Renal cortex interstitium (tissue), 15 donors: ENCODE measurements at places on chromosomes 6 and 20.

GRCh38 chr6:150783813-150784212, 81.7 kb upstream of the MTHFD1L start:
- DNase-seq, result no peak

DNA sequence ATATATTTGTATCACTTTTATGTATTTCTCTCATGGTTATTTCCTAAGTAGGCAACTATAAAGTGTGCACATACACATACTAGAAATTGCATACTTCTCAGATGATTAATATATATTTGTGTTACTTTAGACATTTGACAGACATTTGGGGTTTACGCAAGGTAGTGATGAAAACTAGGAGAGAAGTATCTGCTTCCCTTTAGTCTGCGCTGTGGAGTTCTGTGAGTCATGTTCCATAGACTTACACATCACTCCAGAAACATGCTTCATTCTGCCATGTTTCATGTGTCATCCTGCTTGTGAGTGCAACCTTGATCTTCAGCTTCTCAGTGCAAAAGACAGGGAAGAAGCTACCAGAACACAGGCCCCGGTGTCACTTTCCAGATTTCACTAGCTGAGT, 200.7 kb upstream of the BMP2 start:
- DNase-seq, result no peak

GRCh38 chr6:117449549-117450439, 24.1 kb upstream of the ROS1 start:
- peak; percentile 65 for DNase-seq

DNA sequence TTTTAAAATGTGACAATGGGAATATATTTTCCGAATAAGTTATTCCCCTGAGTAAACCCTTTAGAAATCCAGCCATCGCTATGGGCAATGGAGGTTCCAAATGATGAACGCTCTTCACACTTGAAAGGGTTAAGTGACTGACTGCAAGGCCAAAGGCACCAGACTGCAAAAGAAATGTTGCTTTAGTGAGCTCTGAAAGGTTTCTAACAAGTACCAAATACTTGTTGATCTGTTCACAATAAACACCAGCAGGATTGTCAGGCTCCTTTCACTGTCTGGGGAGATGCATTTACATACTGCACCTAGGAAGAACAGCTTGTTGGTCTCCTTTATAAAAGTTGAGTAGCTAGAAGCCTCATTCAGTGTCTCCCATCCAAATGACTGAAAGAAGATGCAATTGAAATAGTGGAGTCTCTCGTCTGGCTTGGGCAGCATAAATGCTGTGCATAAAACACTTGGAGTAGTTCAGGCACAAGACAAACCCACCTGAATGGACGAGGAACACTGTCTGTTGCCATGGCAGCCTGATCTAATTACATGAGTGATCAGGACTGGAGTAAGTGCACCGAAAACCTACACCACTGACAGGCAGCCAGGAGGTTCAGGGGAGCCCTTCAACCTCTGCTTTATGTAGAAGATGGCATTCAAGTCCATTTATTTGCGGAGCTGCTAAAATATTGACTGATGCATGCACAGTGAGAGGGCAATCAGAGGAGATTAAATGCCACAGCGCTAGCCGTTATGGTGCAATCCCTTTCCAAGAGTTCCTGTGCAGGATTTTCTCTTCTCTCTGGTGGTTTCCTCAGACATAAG, 2.9 kb downstream of the ATXN1 start:
- DNase-seq, result no peak

- no peak for DNase-seq
These were observed 605 bp downstream of the COX4I2 start for GRCh38 chr20:31638317-31638716.

DNA sequence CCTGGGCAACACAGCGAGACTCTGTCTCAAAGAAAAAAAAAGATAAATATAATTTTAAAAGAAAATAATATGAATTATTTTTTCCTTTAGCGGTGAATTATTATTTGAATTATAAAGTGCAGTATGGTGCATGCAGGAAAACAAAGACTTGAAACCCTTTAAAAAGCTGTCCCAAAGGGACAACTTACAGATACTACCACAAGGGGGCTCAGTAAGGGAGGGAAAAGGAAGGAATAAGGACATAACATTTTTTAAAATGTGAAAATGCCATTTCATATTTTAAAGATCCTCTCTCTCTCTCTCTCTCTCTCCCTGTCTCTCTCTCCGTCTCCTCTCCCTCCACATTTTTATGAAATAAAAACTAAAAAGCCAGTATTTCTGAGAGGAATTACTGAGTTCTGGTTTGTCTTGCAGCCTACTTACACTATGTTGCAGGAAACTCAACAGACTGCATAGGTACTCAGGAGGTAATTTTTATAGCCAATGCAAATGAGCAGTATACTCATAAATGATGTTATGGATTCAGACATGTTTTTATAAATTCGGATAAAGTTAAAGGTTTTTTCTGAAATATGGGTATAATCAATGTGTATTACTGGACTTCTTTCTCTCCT, 455.0 kb upstream of the GJE1 start:
- no peak for DNase-seq

GRCh38 chr6:159838020-159838744, 38.1 kb downstream of the PNLDC1 start:
- no peak for DNase-seq

- no peak for DNase-seq
These were observed 250.0 kb downstream of the TAF4 start for GRCh38 chr20:61815678-61816077.

- no peak for DNase-seq
These were observed 364.6 kb upstream of the SULF2 start for GRCh38 chr20:48149902-48150301.

DNA sequence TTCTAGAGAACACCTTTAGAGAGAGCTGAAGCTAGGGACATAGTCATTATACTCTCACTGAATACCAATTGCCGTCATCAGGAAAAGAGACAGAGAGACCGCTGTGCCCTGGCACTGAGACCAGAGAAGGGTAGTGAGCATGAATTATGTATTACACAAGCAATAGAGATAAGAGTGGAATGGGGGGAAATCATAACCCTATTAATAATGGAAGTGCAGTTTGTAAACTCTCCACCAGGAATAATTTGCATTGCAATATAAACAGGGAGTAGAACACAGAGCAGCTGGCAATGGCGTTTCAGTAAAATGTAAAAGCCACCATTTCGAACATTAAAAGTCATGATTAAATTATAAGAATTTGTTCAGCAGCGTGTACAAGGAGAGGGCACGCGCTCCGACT, 244.5 kb downstream of the MAFB start:
- DNase-seq, result no peak

DNA sequence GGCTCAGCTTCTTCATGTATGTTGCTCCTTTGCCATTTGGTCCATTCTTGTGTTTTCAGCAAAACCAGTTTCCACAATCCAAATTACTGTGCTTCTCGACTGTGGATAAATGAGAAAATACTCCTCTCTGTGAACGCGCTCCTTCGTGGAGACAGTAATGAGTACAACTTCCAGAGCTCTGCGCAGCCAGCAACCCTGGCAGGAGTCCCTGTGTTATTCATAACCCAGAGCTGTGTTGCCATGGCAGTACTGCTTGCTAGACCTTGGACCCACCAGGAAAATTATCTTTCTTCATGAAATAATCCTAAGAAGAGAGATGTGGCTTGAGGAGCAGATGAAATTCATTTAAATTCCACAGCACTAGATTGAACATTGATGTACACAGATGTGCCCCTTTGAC, 73.7 kb downstream of the SLC22A3 start:
- no peak for DNase-seq

GRCh38 chr20:19975436-19975799, 41.7 kb upstream of the NAA20 start:
- DNase-seq, result no peak

GRCh38 chr6:97714772-97715171, 431.8 kb upstream of the MMS22L start:
- DNase-seq, result no peak

GRCh38 chr6:42217157-42217518, 523 bp downstream of the MRPS10 start:
- no peak for DNase-seq
